ENCODE measurements at places on chromosomes 11 and 22.

DNA sequence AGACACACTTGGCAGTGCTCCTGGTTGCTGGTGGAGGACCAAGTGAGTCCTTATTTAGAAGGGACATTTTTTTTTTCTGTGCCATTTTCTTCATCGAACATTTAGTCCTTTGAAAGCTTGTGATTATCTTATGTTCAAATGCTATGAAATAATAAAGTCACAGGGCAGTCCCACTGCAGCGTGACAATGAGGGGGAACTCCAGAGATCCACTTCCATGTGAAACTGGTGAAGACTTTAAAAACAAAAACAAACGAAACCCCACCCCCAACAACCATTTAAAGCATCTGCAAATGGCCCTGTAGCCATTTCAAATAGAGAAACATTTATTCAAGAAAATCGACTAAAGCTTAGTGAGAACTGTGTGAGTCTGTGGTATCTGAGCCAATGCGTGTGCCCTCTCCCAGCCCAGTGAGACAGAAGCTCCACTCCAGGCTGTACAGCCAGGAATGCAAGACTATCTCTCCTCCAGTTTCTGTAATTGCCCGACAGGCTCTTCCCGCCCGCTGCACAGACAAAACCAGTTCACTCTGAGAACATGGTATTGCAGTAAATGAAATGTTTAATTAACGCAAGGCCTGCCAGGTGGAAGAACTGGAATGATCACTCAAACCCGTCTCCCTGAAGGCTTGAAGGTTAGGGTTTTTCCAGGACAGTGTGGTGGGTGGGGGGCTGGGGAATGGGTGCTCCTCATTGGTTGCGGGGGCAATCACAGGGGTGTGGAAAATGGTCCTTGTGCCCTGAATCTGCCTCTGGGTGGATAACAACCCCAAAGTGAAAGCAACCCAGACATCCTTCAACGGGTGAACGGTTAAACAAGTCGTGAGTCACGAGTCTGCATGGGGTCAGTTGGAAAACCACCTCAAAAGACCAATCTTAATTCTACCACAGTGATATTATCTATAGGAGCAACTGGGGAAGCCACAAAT, 8.4 kb downstream of the KRTAP5-6 start:
- no peak for DNase-seq

GRCh38 chr11:64747961-64748665, 4.2 kb upstream of the RASGRP2 start:
- DNase-seq = peak; percentile 60

DNA sequence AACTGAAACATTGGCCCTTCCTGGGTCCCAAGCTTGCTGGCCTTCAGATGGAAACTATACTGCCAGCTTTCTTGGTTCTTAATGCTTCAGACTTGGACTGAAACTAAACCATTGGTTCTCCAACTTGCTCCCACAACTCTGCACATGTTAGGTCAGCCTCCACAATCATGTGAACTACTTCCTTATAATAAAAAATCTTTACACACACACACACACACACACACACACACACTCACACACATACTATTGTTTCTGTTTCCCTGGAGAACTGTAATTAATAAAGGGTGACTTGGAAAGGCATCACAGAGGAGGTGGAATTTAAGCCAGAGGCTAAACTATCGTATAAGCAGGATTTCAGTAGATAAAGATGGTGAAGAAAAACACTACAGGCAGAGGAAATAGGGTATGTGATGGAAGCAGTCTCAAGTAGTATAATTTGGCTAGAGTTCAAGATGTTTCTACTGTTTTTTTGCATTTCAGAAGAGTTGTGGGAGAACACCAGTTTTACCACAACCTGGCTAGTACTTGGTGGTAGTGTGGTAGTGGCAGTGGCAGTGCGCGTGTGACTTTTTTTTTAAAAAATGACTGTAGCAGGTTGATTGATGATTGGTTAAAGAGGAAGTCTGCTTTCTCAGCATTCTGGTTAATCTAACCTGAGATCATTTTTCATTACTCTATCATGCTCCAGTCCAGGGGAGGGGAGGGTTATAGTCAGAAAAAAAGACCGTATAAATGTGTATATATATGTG, 70.1 kb downstream of the PDE3B start:
- DNase-seq = no peak

DNA sequence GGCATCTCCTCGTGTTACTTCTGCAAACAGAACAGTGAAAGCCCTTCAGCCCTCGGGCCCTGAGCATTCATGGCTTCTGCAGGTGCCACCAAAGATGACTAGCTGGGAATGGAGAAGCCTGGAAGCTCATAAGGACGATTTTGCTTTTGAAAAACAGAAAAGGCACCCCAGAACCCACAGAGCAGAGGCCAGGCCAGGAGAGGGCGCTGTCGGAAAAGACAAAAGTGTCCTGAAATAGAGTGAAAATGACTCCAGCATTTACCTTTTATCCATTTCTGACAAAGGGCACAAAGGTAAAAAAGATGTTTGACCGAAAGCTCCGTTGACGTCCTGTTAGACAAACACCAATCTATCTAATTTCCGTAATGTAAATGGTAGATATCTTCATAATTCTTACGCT, 37.6 kb downstream of the ZNF195 start:
- DNase-seq = peak; percentile 45

DNA sequence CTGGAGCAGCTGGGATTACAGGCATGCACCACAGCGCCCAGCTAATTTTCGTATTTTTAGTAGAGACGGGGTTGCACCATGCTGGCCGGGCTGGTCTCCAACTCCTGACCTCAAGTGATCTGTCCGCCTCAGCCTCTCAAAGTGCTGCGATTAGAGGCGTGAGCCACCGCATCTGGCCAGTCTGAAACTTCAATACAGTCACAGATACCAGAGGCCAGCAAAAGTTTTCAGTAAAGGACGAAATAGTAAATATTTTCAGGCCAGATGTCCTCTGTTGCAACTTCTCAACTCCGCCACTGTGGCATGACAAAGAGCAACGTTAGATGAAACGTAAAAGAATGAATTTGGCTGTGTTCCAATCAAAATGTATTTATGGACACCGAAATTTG, 403.6 kb downstream of the MN1 start:
- peak; percentile 43 for DNase-seq

DNA sequence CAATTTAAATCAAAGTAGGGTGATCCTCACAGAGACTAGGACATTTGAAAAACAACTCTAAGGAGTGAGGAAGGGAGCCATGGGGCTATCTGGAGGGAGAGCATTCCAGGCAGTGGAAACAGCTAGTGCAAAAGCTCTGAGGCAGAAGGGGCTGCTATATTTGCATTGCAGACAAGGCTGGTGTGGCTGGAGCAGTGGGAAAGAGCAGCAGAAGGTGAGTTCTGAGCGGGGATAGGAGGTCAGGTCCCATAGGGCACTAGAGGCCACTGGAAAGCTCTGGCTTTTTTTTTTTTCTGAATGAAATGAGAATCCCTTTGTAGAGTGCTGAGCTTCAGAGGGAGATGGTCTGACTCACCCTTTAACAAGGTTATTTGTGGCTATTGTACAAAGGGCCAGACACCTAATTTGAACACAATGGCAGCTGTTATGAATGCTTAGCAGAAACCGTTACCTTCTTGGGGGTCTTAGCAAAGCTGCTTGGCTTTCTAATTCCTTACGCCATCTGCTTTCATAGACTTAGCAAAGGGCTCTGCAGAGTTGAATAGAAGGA, 291.6 kb downstream of the BUD13 start:
- DNase-seq = no peak

- DNase-seq = peak; percentile 83
These were observed 1.7 kb downstream of the CBX6 start for GRCh38 chr22:38870312-38870741.

- no peak for DNase-seq
These were observed 7.6 kb downstream of the PSMC3 start for GRCh38 chr11:47418454-47419259.

DNA sequence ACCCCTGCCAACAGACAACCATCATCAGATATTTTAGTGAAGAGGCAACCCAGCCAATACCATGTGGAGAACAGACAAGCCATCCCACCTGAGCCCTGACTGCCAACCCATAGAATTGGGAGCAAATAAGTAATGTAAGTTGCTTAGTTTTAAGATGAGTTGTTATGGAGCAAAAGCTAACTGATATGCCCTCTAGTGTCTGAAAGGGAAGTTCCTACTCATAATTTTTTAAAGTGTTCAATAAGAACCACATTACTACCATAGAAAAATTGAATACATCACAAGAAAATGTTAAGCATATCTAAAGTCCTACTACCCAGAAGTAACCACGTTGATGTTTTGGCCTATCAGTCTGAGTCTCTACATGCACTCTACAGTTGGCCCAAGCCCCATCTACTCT, 50.8 kb upstream of the SLC36A4 start:
- no peak for DNase-seq

- DNase-seq = no peak
These were observed 39.8 kb upstream of the PRSS23 start for GRCh38 chr11:86760577-86760976.

DNA sequence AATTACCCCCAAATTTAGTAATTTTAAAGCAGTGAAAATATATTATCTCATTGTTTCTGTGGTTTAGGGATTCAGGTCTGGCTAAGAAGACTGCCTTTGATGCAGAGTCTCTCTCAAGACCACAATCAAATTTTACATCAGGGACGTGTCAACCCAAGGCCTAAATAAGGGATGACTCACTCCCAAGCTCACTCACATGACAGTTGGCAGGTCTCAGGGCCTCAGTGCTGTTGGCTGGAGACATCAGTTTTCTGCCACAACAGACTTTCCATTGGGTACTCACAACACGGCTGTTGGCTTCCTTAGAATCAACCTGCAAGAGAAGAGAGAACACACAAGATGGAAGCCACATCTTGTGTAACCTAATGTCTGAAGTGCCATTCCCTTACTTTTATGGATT, 377.3 kb downstream of the FAM181B start:
- no peak for DNase-seq

- no peak for DNase-seq
These were observed 1.4 kb downstream of the SREBF2 start for GRCh38 chr22:41834005-41834944.

DNA sequence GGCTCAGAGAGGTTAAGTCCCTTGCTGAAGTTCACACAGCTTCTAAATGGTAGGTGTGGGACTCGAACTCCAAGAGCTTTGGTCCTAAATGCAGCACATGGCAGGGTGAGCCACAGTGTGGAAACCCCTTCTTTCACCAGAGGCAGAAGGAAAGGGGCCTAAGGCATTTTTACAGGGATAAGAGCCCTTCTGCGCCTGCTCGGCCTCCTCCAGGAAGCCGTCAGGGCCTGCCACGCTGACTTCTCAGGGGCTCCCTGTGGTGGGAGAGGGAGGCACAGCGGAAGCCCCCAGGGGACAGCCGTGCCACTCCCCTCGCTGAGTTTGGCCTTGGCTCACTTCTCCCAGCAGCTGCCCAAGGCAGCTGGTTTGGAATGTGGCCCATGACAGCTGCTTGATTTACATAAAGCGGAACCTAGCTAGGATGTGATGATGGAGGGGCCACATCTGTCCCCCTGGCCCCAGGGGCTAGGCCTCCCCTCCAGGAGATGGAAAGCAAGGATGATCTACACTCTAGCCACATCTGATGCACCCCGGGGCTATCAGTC, 35.4 kb downstream of the CD82 start:
- no peak for DNase-seq

DNA sequence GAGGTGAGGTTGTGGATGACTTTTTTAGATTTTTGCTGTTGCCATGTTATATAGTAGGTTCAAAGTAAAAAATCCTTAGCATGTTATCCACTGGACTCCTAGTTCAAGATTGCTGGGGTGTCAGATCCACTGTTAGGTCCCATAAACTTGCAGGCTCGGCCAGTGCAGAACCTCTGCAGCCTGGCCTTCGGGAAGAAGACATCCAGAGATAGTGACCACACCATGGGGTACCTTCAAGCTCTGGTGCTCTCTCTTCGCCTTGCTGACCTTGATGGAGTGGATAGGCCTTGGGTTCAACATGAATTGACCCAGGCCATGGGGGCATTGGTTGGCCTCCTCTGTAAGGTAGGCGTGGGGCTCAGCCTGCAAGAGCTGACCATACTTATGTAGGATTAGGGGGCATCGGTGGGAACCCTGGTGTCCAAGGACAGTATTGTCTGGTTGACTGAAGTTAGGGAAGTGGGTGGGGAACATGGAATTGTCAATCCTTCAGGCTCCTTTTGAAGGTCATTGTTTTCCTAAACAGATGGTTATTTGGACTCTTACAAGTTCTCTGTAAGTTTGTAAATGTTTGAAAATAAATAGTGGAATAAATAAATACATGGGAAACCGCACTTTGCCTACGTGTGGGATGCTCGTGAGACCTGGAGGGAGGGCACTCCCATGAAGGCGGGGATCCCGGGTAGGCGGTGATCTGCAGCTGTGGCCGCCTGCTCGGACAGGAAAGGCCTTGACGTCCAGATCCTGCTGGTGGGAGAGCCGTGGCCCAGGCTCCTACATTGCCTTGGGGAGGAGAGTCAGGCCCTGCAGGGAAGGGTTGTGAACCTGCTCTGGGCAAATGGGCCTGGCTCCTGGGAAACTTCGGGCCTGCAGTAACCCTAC, 37.1 kb downstream of the BCR start:
- no peak for DNase-seq

GRCh38 chr22:44047891-44048301, 23.8 kb downstream of the PARVB start:
- peak; percentile 25 for DNase-seq

GRCh38 chr22:48881326-48881980, 946.2 kb downstream of the BRD1 start:
- no peak for DNase-seq

GRCh38 chr22:37905534-37906363, at the start of gene MICALL1:
Gene MICALL1 (plus strand): TSS chr22:37906297. CDS start chr22:37906423, 126 bp downstream.
- DNase-seq = peak; percentile 78

- no peak for DNase-seq
These were observed 24.0 kb downstream of the PRDM11 start for GRCh38 chr11:45170484-45170883.

DNA sequence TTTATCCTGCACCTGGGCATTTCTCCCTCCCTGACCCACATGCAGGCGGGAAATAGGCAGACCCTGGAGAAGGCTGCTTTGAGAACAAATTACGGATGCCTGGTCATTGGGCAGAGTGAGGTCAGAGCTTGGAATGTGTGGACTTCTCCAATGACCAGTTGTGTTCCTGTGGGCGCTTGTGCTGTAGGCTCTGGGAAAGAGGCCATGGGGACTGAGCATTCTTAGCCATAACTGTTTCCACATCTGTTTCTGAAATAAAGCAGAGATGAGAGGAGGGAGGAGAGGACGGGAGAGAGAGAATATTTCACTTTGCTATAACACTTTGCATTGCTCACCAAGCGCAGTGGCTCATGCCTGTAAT, 11.2 kb upstream of the TMEM184B start:
- DNase-seq = peak; percentile 91

DNA sequence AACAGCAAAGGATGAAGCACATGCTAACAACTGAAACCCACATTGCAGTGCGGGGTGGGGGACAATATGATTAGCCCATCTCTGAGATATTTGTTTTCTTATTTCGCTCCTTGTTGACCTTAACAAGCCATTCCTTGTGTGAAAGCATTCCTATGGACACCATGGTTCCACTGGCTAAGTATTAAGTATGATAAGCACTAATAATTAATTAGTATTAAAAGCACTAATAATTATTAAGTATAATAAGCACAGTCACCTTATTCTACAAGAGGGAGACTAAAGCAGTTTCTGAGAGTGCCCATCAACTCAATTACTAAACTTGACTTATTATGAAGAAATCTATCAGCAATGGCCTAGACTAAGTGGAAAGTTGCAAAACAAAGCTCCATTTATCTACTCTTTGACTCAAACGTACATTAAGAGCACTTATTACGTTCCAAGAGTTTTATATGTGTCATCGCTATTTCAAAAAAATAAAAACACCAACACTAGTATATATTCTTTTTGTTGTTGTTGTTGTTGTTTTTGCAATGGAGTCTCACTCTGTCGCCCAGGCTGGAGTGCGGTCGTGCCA, 65.3 kb downstream of the RBFOX2 start:
- no peak for DNase-seq

All from AG08395 (cell line).